ENCODE measurements at places on chromosomes 4 and X.

DNA sequence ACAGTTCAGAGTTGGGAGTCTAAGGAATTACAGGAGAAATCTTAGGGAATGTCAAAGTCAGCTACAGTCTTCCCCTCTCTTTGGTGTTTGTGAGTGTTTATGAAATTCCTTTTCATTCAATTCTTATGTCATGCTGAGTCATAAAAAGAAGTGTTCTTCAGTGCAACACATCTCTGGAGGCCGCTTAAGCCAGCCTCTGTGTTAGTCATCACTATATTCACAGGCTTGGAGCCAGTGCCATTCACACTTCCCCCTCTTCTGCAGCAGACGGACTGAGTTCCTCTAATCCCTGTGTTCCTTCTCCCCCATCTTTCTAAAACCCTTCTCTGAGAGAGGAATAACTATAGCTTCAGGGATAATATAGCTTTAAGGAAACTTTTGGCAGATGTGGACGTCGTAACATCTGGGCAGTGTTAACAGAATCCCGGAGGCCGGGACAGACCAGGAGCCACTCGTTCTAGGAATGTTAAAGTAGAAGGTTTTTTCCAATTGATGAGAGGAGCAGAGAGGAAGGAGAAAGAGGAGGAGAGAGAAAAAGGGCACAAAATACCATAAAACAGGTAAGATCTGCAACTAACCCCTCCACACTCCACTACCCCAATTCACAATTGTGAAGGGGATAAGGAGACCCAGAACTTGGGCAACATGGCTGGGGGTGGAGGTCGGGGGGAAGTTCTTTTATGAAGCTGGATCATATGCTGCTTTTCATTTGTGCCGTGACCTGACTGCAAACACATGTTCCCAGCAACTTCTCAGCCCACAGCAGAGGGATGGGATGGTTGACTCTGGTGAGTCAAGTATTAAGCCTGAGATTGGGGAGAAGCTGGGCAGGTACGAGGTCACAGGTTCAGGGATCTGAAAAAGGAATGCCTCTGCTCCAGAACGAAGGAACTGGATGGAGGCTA is at the start of gene SRPX2:
TSS of gene SRPX2 (plus strand) at position 244 of the 905 bp plus-strand sequence. CDS start 2,124 bp downstream, outside the sequence.
- DNase-seq = peak; percentile 70

- no peak for DNase-seq
These were observed 26.6 kb upstream of the HTRA3 start for GRCh38 chr4:8242782-8243560.

GRCh38 chr4:111635646-111636045 is 509.6 kb upstream of the FAM241A start:
- no peak for DNase-seq

- DNase-seq = no peak
These were observed 11.2 kb downstream of the ABLIM2 start for GRCh38 chr4:8147231-8147970.

DNA sequence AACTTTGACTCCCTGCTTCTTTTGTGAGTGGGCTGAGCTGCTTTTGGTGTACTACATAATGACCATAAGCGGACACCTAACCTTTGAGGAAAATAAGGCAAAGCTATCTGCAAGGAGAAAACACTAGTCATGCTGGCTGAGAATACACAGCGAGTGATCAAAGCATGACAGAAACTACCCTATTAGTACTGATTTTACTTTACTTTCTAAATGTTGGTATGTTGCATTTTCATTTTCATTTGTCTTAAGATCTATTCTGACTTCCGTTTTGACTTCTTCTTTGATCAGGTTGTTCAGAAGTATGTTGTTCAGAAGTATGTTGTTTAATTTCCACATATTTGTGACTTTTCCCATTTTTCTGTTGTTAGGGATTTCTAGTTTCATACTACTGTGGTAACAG is 361.1 kb downstream of the TRAM1L1 start:
- no peak for DNase-seq

GRCh38 chrX:123779908-123780396 is 47.1 kb upstream of the THOC2 start:
- DNase-seq = no peak

- no peak for DNase-seq
These were observed 33.1 kb downstream of the MSL3 start for GRCh38 chrX:11791090-11791489.

- DNase-seq = no peak
These were observed 1186.8 kb downstream of the TECRL start for GRCh38 chr4:63222466-63222865.

All from non-pigmented ciliary epithelial cell (primary cell).